ENCODE measurements at places on chromosomes 1 and 21.

DNA sequence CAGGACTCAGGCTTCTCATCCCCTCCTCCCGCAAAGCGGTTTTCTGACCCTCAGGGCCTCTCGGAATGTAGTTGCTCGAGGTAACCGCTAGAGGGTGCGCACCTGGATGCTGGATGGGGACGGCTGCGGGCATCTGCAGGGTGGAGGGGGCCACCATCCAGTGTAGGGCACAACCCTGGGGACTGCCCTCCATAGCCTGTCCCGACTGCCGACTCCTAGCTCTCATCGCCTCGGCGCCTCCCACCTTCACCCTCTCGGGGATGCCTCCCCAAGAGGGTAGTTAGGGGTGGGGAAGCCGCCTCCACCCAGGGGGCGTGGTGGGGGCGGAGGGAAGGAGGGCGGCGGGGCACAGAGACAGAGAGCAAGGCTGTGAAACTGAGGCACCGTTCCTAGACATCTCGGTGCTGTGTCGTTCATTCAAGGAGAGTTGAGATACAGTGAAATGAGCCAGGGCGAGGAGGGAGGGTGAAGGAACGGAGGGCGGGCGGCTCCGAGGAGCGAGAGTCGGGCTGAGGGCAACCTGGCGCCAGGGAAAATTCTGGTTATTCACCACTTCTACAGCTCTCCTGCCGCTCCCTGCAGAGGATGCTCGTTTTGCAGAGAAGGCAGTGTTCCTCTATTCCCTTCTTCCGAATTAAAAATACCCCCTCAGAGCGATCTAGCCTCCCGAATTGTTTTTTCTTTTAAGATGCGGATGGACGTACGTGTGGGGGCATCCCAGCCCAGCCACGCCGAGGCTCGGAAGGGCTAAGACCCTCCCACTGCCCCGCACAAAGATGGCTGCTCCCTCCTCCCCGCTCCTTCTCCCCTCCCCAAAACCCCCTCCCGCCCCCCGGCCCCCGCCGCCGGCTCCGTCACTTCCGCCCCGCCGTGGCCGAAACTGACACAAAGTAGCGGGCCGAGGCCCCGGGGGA lies at the start of gene ATP8B2:
Gene ATP8B2, plus strand, starts transcription at position 857 of the 914 bp plus-strand sequence. CDS start 2,617 bp downstream, outside the sequence.
- DNase-seq = peak; percentile 73

GRCh38 chr21:42523211-42523610 lies 9.6 kb downstream of the SLC37A1 start:
- DNase-seq = no peak

- no peak for DNase-seq
Measured at GRCh38 chr1:3352952-3353331, 101.5 kb upstream of the ARHGEF16 start.

DNA sequence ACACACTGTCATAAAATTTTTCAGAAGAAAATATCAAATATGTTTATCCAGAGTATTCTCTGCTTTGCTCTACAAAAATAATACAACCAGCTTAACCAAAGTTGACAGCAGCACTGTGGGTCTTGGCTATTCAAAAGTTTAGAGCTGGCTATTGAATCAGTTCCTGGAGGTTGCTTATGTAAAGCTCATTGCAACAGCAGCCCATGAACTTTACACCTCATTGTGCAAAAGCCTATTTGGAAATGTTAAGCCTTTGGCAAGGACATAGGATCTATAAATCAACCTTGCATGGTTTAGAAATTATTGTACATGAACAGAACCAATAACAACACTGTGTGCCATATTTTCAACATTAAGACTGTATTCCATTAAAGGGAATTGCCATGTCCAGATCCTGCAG lies 714.9 kb downstream of the ADGRL2 start:
- no peak for DNase-seq

GRCh38 chr1:81551946-81552345 lies 248.8 kb upstream of the ADGRL2 start:
- DNase-seq = no peak
